ENCODE measurements at places on chromosomes 5 and 9.

GRCh38 chr9:75499812-75500211 lies 390.7 kb upstream of the PCSK5 start:
- no peak for DNase-seq

DNA sequence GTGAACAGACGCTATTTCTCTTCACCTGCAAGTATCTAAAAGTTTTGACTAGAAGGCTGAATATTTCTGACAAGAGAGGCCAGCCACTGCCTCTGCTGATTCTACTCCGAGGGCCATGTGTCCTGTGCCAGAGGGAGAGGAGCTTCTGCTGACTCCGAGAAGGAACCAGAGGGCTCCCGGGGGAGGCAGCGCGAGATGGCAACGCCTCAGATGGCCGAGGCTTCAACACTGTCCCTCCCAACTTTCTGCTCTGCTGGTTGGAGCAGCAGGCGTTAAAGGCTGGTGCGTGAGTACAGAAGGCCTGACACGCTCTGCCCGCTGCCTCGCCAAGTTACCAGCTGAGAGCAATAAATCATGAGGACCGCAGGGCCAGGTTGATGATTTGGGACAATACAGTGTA lies 178.8 kb downstream of the GAPVD1 start:
- DNase-seq, result no peak

DNA sequence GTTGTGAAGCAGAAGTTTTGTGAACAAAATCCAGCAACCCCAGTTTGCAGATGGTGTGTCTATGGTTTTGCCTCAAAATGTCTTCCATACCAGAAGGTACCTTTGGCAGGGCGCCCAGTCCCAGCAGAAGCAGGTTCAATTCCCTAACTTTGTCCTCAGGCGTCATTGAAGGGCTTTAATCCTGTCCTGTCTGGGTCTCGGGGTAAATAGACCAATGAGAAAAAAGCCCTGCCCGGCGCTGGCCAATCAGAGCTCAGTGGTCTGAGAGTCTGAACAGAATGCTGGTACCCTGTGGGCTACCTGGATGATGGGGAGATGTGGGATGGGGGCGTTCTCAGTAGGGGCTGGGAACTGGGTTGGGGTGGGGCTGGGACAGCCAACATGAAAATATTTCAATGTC lies 6.2 kb upstream of the ST6GALNAC4 start:
- DNase-seq, result no peak

DNA sequence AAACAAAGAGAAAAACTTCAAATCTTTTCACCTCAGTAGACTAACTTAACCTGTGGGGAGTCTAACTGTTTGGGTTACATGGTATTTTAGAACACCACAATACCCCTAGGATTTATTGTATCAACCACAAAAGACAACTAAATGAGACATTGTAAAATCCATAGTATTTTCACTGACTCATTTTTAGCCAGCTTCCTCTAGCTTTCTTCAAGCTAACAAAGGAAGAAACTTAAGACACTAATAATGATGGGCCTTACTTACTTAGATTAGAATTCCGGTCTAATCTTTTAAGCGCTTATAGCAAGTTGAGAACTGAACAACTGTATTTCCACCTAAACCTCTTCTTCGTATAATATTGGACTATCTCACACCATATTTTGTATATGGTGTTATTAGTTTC lies 529.3 kb downstream of the DMRTA1 start:
- DNase-seq, result no peak

GRCh38 chr5:32505756-32506155 lies 61.2 kb upstream of the ZFR start:
- DNase-seq, result no peak

DNA sequence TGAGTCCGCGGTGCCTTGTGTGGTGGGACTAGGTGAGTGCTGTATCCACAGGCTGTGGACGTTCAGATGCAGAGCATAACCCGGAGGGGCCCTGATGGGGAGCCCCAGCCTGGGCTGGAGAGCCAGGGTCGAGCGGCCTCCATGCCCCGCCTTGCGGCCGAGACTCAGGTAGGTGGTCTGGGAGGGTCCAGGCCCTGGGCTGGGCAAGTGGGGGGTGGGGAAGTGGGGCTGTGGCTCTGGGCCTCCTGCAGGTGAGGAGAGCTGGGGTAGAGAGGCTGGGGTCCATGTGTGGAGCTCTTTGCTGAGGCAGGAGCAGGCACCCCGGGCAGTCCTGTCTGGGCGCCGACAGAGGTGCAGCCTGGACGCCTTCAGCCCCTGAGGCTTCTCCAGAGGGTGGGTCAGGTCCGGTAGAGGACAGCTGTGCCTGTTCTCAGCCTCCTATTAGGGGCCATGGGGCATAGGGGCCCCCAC lies 241.1 kb downstream of the CACNA1B start:
- DNase-seq, result no peak

- DNase-seq, result no peak
Measured at GRCh38 chr5:78566747-78567425, 81.7 kb downstream of the LHFPL2 start.

Data from stimulated activated CD4-positive, alpha-beta T cell treated with anti-CD3 and anti-CD28 coated beads, Interleukin-12 subunit alpha, Interleukin-12 subunit beta, amount 100 ng/mL, for 4 hours (primary cell).